ENCODE measurements at places on chromosomes 5 and 9.
A peak's percentile ranks its signal among the peaks of the same experiment; 100 is the strongest.

- DNase-seq = no peak
Measured at GRCh38 chr9:87350915-87351314, 146.8 kb upstream of the DAPK1 start.

DNA sequence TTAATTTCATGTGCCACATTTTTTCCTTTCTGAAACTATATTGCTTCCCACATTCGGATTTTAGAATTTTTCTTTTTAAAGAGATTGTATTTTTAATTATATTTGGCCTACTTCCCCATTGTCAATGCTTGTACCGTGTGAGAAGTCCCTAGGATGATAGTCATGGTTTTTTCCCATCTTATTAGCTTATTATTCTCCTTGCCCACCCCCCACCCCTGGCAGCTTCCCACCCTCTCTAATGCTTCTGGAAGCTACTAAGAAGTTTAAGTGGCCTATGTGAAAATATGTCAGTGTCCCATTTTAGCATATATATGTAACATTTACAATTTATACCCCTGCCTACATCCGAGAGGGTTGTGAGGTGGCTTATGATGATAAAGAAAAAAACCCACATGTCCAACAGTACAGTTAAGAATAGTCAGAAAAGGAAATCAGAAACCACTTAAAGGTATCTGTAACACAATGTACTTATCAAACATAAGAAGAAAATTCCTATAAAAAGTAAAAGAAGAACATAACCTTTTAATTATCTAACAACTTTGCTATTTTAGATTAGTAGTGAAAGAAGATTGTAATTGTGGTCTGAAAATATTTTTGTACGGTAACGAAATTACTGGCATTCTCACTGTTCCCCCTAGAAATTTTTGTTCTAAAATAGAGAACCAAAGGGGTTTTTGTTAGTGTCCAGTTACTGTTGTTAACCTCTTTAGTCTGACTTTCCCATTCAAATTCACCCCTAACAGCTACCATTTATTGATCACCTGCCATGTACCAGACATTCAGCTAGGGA lies 62.1 kb downstream of the SLC44A1 start:
- DNase-seq = no peak

DNA sequence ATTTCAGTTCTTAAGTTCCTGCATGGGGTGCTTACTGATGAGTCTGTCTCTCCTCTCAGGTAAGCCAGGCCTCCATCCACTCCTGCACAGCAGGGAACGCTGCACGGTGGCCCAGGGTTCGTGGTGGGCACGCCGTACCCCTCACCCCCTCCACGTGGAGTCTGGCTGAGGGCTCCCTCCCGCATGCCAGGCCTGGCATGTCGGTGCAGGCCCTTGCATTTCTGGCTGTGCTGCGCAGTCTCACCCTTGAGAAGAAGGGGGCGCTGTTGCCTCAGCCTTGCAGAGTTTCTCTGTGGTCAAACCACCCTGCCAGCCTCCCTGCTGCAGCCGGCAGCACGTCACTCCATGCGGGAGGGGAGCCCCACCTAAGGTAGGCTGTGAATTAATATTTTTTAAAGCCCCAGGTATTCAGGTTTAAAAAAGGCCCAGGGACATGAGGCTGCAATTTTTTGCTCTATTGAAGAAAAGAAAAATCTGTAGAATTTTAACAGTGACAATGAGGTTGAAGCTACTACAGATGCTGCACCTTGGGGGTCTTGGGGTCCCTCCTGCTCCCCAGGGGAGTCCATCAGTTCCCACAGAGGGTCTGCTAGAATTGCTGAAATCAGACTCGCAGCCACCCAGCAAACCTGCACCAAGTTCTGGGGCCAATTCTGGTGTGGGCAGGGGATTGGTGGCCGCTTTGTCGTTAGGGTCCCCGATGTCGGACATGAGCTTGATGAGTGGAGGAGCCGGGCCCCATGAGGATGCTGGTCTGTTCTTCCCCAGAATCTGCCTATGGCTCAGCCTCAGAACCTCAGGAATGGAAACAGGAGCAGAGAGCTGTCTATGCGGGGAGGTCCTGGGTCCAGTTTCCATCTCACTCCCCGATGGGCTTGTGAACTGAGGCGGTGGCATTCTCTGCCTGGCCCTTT lies 52.6 kb downstream of the TENT4A start:
- DNase-seq = peak; percentile 80

- no peak for DNase-seq
Measured at GRCh38 chr5:53246042-53246836, 136.7 kb upstream of the MOCS2 start.

GRCh38 chr9:132027752-132028663 lies 51.7 kb downstream of the MED27 start:
- no peak for DNase-seq

DNA sequence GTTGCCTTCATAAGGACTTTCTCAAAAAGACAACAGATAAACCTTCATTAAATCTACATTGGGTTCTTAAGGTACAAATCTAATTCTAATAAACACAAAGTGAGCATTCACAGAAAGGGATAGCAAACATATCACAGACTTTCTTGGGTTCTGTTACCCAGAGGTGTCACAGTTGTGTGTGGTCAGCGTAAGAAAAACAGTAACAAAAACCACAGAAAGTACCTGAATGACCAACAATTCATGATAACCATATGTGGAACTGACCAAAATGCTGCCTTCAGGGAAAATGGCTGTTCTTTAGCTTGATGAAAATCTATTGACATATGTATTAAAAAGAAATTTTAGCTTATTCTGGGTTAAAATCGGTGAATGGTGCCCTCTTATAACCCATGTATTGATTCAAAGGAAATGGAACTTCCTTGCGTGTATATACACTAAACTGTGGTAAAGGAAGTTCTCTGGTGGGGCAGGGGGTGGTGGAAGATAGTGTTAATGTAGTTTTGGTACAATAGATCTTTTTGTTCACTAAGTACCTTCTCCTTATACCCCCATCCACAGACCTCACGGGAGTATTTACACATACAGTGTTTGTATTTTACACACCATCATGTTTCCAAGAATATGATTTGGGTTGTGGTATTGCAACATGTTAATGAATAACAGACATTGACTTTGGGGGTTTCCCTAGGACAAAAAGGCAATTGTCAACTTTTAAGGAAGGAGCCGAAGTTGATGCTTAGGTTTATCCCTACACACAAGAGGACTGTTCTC lies 152.5 kb downstream of the APBA1 start:
- no peak for DNase-seq

GRCh38 chr9:4489562-4489918 lies 728 bp upstream of the SLC1A1 start:
- no peak for DNase-seq

- peak; percentile 21 for DNase-seq
Measured at GRCh38 chr5:94968507-94969095, 316.3 kb downstream of the MCTP1 start.

DNA sequence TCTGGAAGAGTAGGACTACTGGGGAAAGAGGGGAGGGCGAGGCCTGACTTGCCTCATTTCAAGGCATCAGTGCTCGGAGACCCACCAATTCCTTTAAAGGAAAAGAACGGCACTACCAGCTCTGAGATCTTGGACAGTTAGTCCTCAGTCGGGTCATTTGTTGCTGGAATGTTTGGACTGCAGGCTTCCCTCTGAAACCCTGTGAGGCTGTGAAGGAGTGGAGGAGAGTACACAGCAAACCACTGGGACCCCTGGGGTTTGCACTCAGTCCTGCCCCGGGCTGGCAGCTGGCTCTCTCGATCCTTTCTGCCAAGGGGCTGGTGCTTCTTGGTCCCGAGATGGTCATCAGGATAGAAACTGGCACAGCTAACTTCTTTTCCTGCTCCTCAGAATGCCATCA lies 194.5 kb downstream of the TRIO start:
- no peak for DNase-seq

DNA sequence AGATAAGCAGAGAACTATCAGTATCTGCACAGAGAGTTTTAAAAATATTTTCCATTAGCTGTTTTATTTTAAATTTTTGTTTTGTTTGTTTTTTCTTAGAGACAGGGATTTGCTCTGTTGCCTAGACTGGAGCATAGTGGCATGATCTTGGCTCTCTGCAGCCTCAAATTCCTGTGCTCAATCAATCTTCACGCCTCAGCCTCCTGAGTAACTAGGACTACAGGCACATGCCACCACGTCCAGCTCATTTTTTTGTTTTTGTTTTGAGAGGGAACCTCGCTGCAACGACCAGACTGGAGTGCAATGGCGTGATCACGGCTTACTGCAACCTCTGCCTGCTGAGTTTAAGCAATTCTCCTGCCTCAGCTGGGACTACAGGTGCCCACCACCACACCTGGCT lies 138.2 kb upstream of the LPAR1 start:
- no peak for DNase-seq

DNA sequence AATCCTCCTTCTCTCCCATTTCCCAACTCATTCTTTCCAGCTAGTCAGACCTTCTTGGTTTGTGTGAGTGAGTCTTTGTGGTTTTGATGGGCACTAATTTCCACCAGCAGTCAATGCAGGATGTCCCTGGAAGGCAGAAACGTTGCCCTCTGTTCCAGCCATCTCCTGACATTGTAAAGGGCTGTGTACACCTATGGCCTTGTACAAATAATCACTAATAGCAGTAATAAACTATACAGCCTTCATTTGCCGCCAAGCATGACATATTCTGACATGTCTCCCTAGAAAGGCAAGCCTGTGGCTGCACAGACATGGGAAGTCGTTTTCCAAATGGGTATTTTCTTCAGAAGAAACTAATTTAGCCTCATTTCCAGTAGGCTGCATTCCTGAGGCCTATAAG lies 18.4 kb upstream of the DENND1A start:
- DNase-seq = peak; percentile 17

GRCh38 chr9:74500584-74500924 lies 3.4 kb downstream of the RORB start:
- no peak for DNase-seq

DNA sequence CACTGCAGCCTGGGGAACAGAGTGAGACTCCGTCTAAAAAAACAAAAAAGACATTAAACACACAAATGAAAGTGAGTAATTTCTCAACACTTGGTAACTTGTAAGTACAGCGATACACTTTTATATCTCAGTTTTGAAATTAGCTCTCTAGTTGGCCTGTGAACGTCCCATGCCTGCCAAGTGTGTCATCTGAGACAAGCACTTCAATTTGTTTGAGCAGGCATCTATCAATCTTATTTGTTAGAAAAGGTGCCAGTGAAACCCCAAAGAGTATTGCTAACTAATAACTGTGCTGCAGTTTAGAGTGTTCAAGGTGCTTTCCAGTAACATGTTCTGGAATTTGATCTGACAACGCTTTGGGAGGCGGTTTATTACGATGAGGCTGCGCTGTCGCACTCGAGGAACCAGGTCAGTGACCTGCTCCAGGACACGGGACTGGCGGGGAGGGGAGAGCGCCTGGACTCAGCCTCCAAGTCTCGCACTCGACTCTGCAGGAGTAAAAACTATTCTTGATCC lies 1.1 kb upstream of the SPIN1 start:
- DNase-seq = no peak

DNA sequence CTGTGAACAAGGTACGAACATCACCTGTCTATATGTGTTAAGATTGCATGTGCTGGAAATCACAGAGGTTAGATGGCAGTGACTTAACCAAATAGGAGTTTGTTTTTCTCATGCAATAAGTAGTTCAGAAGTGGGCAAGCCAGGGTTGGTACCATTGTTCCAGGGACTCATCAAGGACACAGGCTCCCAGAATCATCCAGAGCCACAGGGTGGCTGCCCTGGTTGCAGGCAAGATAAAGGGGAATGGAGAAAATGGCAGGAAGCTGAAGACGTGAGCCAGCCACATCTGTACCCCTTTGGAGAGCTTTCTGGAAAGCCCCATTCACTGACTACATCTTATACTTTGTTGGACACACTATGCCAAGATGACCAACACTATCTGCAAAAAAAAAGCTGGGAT lies 126.0 kb upstream of the IL12B start:
- DNase-seq = no peak

- no peak for DNase-seq
Measured at GRCh38 chr5:171738501-171738900, 47.1 kb upstream of the SMIM23 start.

DNA sequence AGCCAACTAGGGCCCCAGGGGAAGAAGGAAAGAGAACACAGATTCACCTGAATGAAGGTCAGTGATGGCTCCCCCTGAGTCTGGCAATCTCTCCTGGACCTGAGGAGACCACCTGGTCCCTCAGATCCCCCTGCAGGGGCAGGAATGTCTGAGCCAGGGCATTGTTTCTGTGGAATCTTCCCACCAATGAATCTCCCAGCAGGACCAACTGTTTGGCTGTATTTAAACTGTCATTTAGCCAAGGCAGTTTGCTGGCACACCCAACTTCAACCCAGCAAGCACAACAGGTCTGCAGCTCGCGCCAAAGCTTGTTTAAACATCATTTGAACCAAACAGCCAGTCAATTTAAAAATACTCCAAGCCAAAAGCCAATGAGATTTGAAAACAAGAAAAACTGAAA lies 92.6 kb downstream of the SH3TC2 start:
- DNase-seq = peak; percentile 4

- DNase-seq = no peak
Measured at GRCh38 chr5:98108497-98108896, 665.0 kb upstream of the RGMB start.

- no peak for DNase-seq
Measured at GRCh38 chr5:114360816-114361723, 800 bp upstream of the KCNN2 start.

DNA sequence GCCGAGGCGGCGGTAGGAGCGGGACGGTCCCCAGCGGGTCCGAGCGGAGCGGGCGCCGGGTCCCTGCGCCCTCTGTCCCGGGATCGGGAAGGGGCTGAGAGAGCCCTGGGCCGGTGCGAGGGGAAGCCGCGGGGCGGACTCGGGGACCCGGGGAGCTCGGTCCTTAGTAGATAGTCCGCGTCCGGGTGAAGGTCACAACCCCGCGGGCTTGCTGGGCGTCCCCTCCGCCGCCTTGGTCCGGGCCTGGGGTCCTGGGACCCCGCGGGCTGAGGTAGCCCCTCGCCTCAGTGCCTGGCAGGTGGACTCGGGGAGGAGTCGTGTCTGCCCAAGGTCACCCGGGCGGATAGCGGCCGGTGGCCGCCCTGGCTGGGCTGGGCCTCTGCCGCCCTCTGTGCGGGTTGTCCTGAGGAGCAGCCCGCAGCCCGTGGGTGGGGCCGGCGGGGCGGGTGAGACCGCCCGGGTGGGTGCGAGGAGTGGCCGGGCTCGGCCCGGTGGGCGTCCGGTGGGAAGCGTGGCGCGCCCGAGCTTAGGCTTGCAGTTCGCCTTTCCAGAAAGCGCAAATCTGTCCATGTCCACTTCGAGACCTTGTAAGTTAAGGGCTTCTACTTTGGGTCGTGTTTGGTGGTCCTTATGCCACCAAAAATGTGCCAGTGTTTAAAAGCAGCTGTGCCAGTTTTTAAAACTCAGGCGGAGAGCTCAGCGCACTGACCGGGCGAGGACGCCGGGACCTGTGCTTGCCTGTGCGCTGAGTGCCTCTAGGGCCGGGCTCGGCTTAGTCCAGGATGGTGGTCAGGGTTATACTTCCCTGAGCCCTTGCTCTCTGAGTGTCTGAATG lies 554 bp downstream of the SDHA start:
- no peak for DNase-seq

GRCh38 chr5:95822043-95822541 lies 434 bp downstream of the GLRX start:
- DNase-seq = peak; percentile 1
